ENCODE measurements at places on chromosomes 5 and 9. TPM values are rescaled to one million over a fixed set of nuclear protein-coding genes. Genes with fewer than 3 reads are reported as not detected.

DNA sequence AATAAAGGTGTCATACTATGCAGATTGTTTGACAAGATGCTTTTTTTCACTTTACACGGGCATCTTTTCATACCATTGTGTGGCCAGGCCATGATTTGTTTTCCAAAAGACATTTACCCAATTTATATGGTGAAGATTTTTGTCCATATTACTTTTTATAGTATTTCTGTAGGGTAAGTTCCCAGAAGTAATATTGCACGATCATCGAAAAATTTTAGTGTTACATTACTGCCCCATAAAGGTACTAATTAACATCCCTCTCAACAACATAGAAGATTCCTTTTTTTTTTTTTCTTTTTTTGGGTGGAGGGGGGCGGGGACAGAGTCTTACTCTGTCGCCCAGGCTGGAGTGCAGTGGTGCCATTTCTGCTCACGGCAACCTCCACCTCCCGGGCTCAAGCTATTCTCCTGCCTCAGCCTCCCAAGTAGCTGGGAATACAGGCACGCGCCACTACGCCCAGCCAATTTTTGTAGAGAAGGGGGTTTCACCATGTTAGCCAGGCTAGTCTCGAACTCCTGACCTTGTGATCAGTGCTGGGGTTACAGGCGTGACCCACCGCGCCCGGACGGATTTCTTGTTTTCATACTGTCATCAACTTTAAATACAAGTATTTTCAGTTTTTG lies 1.2 kb upstream of the ROPN1L start:
- no peak for DNase-seq

The MLANA gene
- not detected for total RNA-seq

DNA sequence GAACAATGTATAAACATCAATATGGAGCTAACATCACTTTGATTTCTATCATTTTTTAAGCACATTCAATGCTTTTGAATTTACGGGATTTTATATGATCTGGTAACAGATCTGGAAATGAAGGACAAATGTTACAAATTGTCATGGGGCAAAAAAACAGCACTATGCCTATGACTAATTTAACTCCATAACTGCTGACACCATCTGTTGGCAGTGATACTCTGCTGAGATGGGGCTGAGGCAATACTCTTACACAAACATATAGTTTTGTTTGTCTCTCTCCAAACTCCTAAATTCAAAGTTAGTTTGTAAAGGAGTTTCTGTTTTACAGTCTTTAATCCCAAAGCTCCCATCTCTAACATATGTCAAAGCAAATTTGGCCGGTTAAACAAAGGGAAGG lies 132.5 kb upstream of the FER start:
- no peak for DNase-seq

GRCh38 chr9:137055385-137056364 lies 1.8 kb upstream of the ENTPD2 start:
- DNase-seq, result peak; percentile 78

DNA sequence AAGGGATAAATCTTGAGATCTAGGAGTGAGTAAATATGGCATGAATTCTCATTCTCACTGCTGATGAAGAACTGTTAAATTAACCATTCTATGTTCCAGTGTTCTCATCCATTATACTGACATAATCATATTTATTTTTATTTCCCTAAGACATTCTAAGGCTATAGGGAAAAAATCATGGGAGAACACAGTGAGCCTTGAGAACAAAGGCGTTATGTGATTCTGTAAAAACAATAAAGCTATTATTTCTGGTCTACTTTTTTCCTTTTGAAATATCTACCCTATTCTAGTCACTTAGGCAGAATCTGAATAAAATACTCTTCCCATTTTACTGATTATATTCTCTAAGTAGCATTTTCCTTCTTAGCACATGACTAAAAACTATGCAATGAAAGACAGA lies 155.7 kb upstream of the ADAMTS16 start:
- no peak for DNase-seq

The SH3RF2 gene
- total RNA-seq, result 0.89 TPM

DNA sequence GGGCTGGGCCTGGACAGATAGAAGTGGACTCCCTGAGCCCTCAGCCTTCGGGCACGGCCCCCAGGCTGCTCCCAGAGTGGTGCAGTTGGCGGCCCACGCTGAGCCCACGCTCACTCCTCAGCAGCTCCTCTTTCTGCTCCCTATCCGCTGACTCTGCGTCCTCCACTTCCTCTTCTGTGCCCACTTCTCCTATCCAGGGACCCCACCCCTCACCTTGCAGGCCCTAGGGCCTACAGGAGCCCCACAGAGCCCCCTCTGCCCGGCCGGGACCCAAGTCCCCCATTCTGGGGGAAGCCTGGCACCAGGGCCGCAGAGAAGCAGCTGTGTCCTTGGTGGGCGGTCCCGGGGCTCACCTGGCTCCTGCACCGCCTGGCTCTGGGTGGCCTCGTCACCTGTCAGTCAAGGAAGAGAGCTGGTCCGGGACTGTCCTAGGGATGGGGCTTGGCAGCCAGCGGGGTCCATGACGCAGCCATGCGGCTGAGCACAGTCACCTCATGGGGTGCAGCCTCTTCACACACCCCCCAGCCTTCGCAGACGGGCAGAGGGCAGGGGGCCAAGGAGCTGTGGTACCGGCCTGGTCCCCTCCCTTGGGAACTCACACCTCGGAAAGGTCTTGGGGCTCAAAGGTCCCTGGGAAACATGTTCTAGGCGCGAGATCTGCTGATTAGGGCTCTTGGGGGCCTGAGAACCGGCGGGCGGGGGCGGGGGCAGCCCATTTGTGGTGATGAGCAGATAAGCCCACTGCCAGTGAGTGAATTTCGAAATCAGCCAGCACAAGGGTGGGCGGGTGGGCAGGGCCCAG lies 5.4 kb upstream of the NRARP start:
- DNase-seq, result peak; percentile 94

- no peak for DNase-seq
Measured at GRCh38 chr5:60350794-60351193, 349.2 kb downstream of the DEPDC1B start.

The SMIM33 gene
- total RNA-seq, result not detected

The OR1Q1 gene
- not detected for total RNA-seq

DNA sequence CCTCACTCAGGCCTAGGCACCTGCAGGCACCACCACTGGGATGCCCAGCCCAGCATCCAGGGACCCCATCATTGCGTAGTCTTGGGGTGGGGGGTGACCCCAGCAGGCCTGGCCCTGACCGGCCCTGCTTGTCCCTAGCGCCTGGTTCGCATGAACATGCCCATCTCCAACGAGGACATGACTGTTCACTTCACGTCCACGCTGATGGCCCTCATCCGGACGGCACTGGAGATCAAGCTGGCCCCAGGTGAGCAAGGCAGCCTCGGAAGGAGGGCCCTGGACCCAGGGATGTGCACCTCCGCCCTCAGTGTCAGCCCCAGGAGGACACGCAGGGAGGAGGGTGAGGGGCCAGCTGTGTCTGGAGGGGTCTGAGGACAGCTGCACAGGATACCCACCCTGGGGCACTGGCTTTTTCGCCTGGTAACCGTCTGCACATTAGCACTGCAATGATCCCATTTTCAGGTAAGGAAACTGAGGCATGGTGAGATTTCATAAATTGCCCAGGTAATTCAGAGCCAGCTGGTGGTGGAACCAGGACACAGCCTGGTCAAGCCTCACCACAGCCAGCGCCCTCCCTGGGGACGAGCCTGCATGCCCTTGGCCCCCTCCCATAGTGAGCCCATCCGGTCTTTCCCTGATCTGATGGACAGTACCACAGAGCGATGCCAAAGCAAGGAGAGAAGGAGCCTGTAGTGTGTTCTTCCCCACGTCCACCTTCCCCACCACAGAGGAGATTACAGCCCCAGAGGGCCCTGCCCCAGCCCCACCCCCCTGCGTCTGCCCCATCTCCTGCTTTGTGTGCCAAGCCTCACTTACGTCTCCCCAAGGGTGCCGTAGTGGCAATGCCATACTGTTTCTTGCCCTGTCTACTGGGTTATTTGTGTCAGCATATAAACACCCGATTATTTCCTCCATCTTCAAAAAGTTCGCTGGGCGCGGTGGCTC lies 228.3 kb downstream of the CACNA1B start:
- DNase-seq, result peak; percentile 29

The TMEM141 gene
- total RNA-seq, result 80.6 TPM

The SHC3 gene
- 13.2 TPM for total RNA-seq

DNA sequence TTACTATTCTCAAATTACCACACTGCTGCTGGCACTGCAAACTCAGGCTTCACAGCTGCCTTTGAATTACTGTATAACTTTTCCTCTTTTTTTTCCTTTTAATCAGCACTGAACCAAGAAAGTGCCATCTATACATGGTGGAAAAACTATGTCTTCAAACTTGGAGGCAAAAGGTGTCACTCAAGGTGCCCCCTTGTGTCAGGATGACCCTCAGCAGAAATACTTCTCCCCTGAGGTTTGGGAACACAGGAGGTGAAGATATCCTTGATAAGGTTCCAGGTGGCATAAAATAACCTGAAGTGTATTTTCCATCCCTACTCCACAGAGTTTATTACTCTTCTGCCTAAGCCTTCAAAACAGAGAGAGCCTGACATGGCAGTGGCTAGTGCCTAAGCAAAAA lies 14.5 kb downstream of the FRMD3 start:
- DNase-seq, result peak; percentile 30

The SLC45A2 gene
- total RNA-seq, result not detected

GRCh38 chr9:132351404-132352045 lies 3.3 kb downstream of the SETX start:
- DNase-seq, result no peak

DNA sequence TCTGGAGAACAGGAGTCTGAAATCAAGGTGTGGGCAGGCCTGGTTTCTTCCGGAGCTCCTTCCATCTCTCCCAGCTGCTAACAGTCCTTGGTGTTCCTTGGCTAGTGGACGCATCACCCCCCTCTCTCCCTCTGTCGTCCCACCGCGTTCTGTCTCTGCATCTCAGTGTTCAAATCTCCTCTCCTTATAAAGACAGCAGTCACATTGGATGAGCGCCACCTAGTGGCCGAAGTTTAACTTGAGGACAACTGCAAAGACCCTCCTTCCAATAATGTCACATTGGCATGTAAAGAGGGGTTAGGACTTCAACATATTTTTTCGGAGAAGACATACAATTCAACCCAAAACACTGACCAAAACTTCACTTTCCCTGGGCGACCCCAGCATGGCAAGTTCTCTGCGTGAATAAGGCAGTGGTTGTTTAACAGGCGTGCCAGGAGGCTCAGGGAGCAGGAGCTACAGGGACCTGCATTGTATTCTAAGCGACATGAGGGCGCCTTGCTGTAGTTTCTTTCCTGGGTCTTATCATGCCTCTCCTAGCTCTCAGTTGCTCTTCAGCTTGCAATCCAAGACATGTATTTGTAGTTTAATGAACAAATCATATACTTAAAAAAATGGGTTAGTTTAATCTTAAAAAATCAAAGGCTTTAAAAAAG lies 27.9 kb upstream of the BASP1 start:
- peak; percentile 63 for DNase-seq

GRCh38 chr9:84481636-84482218 lies 141.2 kb upstream of the SLC28A3 start:
- no peak for DNase-seq

DNA sequence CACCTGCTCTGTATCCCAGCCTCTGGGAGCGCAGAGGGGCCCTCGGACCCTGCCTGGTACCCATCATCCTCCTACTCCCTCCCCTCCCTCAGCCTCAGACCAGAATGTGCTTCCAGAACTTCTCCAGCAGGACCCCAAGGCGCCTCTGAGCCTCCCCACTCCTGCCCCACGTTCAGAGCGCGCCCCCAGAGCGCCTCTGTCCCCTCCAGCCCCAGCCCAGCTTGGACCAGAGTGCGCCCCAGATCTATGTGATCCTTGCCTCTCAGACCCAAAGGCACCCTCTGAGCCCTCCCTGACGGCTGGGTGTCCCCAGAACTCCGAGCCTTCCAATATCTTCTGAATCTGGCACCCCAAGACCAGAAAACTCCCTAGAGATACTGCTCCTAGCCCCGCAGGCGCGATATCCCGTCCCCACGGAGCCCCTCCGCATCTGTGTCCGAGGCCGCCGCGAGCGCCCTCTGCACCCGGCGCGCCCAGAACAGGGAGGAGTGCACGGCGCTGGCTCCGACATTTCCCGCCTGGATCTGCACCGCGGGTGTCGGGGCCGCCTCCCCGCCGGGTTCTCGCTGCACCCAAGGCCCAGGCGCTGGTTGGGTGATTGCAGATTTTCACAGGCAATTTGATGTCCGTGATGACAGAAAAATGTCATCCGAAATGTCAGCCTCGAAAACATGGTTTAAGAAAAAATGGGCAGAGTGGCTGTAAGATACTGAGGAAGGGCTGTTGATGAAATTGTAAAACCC lies 522 bp downstream of the BHMT start:
- peak; percentile 75 for DNase-seq
